Tibial nerve (tissue), 4 donors: ENCODE measurements at places on chromosomes 6 and 20.

DNA sequence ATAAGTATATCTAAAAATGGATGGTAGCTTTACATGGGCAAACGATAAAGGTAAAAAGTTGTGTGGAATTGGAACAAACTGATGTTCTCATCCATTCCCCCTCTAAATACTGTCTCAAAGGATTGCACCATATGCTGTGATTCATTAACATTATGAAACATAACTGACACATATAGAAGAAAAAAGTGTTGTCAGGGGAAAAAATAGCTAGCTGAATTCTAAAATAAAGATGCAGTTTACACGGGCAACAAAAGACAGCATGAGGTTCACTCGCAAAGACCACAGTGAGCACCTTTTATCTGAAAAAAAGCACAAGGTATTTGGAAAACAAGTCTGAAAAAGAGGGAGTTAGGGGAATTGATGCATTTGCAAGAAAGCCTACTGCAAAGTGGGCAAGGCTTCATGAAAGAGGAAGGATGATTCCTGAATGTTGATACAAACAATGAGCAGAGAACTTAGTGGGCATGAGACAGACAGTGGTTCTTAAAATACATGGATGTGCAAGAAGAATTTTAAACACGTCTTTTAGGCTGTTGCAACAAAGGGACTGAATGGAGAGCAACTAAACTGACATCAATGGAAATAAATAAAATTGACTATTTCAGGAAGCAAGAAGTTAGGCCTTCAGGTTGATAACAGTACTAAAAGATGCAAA lies 280.9 kb downstream of the KIF16B start:
- no peak for DNase-seq

DNA sequence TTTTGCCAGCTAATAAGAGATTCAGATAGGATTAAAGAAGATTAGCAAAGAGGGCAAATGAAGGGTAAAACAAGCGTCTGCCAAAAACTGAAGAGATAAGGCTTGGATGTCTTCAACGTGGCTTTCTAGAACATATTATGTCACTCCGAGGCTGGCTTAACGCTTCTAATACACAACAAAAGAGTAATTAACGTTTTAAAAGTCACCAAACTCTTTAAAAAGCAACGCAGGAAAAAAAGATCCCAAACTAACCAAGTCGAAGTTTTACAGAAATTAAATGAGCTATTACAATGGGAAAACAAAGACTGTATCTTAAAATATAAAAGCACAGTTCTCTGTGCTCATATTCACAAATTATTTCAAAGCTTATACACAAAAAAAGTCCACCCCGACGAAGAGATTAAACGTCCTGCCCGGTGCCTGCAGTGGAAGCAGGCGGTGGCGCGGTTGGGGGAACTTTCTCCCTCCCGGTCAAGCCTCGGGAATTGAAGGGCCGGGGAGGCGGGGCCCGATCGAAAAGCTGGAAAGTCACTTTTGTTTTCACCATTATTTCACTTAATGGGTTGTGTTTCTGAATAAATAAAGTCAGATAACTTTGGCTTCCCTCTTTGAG lies 1.2 kb downstream of the MAK start:
- peak; percentile 17 for DNase-seq

- no peak for DNase-seq
Observed at GRCh38 chr20:25468126-25469075, 60.9 kb downstream of the GINS1 start.

GRCh38 chr20:1811621-1812498 lies 83.3 kb upstream of the SIRPA start:
- no peak for DNase-seq

DNA sequence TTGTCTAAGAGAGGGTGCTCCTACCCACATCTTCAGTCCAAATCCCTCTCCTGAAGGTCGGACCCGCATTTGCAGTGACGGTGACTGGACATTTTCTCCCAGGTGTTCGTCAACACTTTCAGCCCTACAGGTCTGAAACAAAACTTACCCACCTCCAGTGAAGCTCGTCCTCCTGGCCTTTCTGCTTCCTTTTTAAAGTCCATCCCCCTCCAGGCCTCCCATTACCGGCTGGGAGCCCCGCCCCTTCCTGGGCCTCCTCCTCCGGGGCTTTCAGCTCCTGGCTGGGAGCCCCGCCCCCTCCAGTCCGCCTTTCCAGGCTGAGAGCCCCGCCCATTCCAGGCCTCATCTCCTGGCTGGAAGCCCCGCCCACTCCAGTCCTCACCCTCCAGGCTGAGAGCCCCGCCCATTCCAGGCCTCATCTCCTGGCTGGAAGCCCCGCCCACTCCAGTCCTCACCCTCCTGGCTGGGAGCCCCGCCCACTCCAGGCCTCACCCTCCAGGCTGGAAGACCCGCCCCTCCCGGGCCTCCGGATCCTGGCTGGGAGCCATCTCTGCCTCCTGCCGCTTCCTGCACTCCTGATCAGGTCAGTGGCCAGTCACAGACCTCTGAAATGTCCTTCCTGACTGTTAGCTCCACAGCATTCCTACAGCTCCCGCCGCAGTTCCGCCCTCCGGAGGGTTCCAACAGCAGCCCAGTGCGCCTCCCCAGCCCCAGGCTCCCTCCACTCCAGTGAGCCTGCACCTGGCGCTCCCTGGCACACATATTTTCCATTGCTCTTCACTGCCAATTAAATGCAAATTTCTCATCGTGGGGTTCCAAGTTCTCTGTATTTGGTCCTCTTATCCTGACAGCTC lies 98.5 kb downstream of the LY86 start:
- no peak for DNase-seq

GRCh38 chr6:13985663-13986325 lies 61.0 kb downstream of the RNF182 start:
- DNase-seq: no peak

DNA sequence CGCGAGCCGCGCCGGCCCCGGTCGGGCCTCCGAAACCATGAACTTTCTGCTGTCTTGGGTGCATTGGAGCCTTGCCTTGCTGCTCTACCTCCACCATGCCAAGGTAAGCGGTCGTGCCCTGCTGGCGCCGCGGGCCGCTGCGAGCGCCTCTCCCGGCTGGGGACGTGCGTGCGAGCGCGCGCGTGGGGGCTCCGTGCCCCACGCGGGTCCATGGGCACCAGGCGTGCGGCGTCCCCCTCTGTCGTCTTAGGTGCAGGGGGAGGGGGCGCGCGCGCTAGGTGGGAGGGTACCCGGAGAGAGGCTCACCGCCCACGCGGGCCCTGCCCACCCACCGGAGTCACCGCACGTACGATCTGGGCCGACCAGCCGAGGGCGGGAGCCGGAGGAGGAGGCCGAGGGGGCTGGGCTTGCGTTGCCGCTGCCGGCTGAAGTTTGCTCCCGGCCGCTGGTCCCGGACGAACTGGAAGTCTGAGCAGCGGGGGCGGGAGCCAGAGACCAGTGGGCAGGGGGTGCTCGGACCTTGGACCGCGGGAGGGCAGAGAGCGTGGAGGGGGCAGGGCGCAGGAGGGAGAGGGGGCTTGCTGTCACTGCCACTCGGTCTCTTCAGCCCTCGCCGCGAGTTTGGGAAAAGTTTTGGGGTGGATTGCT lies 1.3 kb downstream of the VEGFA start:
- no peak for DNase-seq

- DNase-seq: no peak
Observed at GRCh38 chr6:7468382-7469081, 72.9 kb upstream of the DSP start.

DNA sequence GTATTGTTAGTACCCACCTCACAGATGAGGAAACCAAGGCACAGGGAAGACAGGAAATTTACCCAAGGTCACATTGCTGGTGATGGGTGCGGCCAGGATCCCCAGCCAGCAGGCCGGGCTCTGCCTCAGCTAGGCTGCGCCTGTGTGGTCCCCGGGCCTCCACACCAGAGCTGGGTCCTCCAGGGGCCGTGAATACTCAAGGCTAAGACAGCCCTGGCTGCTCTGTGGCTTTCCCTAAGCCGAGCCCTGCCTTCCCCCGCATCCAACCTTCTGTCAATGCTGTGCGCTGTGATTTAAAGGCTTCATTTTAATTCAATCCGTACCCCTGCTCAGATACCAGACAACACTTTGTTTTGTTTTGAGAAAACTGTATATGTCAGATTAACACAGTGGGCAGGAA lies 246.7 kb downstream of the TTLL2 start:
- DNase-seq: no peak

- no peak for DNase-seq
Observed at GRCh38 chr6:69942485-69942884, 76.1 kb downstream of the COL19A1 start.

- DNase-seq: no peak
Observed at GRCh38 chr6:161139766-161140553, 133.9 kb downstream of the AGPAT4 start.

- no peak for DNase-seq
Observed at GRCh38 chr6:82143041-82143481, 104.5 kb downstream of the IBTK start.

GRCh38 chr6:138454981-138455706 lies 44.1 kb downstream of the NHSL1 start:
- no peak for DNase-seq

GRCh38 chr6:39610221-39610620 lies 115.0 kb downstream of the KIF6 start:
- no peak for DNase-seq

DNA sequence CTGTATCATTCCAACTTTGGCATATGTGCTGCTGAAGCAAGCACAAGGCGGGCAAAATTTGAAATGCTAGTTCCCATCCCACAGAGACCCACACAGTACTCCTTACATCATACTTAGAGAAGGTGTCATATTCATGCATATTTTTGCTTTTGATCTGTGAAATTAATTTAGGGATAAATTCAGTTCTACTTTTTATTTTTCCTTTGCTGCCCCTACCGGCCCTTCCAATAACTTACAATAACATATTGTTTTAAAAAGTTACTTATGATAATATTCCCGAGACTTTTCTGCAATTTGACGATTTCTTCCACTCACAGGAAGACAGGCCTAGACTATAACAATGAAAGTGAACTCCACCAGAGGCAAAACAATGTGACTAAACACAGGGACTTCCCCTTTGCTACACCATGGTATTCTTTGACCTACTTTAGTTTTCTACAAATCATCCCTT lies 35.0 kb downstream of the SESN1 start:
- DNase-seq: no peak

- DNase-seq: no peak
Observed at GRCh38 chr6:70415247-70415646, 1.9 kb downstream of the FAM135A start.

GRCh38 chr20:57760698-57761412 lies 51.0 kb upstream of the PMEPA1 start:
- DNase-seq: no peak

GRCh38 chr6:71491844-71492243 lies 203.2 kb downstream of the OGFRL1 start:
- DNase-seq: no peak

DNA sequence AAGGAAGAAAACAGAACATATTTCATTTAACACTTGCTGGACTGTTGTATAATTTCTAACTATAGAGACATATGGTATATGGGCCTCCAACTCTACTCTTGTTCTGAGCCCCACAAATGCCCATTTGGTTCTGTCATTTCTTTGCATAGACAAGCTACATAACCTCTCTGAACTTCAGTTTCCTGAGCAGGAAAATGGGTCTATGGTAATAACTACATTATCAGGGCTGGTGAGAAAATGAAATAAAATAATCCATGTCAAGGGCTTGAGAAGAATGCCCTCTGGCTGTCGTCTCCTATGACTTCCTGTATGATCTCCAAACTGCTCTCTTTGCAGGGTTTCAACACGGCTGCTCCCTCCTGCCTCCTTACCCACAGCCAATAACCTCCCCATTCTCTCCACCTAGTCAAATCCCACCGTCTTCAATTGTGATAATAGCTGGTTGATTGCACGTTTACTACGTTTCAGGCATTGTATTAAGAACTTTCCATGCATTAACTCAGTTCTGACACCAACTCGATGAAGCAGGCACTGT lies 12.0 kb downstream of the ZCCHC3 start:
- no peak for DNase-seq

GRCh38 chr6:25169553-25169952 lies 109.6 kb upstream of the CARMIL1 start:
- no peak for DNase-seq

- DNase-seq: peak; percentile 97
Observed at GRCh38 chr20:47493175-47493962, 8.3 kb upstream of the NCOA3 start.

DNA sequence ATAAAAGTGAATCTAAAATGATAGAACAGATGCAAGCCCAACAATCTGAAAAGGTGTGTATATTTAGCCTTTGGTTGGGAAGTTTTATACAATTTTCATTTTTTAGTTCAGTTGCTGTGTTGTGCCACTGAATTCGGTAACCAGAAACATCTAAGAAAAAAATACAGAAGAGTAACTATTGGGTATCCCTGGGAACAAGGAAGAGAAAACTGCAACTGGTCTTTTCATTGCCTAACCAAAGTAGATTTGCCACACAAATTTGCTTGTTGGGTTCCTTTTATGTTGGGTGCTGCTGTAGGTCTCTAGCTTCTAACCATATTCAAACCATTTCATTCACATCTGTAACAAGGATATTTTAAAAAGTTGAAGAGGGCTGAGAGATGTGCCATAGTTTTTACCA lies 2.8 kb upstream of the TMEM30A start:
- no peak for DNase-seq

DNA sequence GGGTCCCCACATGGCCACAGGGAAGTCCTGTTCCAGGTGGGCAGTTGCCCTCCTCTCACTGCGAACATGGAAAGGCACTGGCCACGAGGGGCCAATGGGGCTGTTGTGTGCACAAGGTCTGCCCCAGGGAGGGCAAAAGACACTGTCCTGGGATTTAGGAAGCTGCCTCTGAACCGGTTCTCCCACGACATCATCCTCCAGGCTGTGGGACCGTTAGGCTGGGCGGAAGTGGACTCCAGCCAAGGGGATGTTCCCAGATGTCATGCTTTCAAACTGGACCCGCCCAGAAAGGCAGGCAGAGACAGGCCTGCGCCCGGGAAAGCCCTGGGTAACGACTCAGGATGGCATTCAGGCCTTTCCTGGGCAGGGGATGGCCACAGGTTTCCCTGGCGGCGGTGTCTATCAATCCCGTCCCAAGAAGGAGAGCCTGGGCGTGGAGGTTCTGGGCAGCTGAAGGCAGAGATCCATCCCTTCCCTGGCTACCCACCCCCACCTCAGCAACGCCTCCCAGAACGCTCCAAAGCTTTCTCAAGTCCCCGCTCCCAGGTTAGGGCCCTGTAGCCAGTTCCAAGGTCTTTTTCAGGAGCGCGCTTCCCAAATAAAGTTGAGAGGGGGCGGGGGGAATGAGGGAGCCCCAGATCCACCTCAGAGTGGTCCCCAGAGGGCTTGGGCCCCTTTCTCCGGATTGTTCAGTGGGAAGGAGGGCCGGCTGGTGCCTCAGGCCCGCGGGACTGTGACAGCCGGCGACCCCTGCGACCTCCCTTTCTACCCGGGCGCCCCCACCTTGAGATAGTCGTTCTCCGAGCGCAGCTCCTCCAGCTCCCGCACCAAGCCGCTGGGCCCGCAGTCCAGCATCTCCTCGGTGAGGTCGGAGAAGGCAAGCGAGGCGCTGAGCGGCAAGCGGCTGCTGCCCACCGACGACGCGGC lies 13.8 kb upstream of the TLDC2 start:
- peak; percentile 94 for DNase-seq

GRCh38 chr6:149450679-149451375 lies 34.0 kb downstream of the ZC3H12D start:
- DNase-seq: no peak
